Body of pancreas (tissue), 4 donors: ENCODE measurements at places on chromosomes 1 and 21. TPM values are rescaled to one million over a fixed set of nuclear protein-coding genes. Genes with fewer than 3 reads are reported as not detected.

Gene LRRC71
- not detected for total RNA-seq

Gene BCL2L15
- total RNA-seq, result 28.0 TPM

Gene C1orf74
- total RNA-seq, result 0.33 TPM

- DNase-seq, result no peak
Observed at GRCh38 chr1:33000427-33001026, 35.9 kb upstream of the RNF19B start.

DNA sequence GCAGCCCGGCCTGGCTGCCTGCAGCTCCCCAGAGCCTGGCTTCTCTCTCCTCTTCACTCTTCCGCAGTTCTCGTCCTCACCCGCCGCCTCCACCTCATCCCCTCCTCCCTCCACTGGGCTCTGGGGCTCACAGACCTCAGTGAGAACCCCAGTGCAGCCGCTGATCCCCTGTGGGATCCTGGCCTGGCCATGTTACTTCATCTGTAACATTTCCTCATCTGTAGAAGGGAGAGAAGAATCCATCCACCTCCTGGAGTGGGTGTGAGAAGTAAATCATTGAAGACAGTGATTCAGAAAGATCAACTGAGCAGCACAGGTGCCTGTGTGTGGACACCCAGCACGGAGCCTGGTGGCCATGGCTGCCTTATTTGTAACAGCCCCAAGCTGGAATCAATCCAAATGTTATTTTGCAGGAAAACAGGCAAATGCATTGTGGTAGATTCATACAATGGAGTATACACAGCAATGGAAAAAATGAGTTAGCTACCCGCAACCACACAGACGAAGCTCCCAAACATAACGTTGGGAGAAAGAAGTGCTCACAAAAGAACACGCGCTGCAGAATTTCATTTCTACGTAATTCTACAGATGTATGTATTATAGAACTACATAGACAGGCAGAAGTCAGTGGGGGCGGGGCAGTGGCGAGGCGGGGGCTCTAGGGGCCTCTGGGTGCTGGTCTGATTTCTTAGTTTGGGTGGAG is 8.7 kb downstream of the LAPTM5 start:
- no peak for DNase-seq

- DNase-seq, result no peak
Observed at GRCh38 chr1:31934706-31935629, 3.2 kb downstream of the PTP4A2 start.

- DNase-seq, result no peak
Observed at GRCh38 chr1:162676087-162676486, 43.8 kb downstream of the DDR2 start.
